ENCODE measurements at places on chromosomes 3 and 15. TPM values are rescaled to one million over a fixed set of nuclear protein-coding genes. Genes with fewer than 3 reads are reported as not detected.

DNA sequence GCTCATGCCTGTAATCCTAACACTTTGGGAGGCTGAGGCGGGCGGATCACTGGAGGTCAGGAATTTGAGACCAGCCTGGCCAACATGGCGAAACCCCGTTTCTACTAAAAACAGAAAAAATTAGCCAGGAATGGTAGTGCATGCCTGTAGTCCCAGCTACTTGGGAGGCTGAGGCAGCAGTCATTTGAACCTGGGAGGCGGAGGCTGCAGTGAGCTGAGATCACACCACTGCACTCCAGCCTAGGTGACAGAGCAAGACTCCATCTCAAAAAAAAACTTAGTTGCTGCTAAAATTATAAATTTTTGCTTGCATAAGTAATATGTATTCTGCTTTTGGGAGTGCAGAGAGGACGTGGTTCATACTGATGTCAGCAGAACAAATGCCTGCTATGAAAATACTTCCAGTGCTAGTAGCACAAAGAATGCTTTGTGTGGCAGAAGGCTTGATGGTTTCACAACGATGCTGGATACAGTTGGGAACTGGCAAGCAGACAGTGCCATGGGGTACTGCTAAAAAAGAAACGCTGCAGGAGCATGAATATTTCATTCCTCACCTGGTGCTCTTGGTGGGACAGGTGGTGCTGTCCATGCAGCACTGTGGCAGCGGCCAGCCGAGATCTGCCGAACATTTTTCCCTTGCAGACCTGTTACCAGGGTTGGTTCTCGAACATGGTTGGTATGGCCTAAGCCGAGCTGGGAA lies 31.1 kb downstream of the FBXL22 start:
- peak; percentile 64 for DNase-seq

- no peak for DNase-seq
Measured at GRCh38 chr3:112656043-112656442, 15.1 kb upstream of the CCDC80 start.

DNA sequence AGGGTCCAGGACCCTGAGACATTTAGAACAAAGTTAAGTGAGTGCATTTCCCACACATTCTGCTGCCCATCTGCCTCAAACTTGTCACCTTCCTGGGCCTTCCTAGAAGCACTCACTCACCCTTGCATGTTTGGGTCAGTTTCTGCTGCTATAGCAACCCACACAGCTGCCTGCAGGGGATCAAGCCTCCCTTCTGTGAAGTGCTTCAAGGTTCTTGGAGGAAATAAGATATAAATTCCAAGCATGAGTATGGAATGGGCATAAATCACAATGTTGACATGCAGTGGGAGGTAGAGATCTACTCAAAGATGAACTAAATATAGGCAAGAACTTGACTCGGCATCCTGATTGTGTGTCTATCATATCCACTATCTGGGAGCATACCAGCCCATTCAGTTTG lies 140.4 kb downstream of the SLC9A9 start:
- no peak for DNase-seq

GRCh38 chr3:32366638-32367397 lies 24.8 kb upstream of the CMTM7 start:
- DNase-seq: no peak

DNA sequence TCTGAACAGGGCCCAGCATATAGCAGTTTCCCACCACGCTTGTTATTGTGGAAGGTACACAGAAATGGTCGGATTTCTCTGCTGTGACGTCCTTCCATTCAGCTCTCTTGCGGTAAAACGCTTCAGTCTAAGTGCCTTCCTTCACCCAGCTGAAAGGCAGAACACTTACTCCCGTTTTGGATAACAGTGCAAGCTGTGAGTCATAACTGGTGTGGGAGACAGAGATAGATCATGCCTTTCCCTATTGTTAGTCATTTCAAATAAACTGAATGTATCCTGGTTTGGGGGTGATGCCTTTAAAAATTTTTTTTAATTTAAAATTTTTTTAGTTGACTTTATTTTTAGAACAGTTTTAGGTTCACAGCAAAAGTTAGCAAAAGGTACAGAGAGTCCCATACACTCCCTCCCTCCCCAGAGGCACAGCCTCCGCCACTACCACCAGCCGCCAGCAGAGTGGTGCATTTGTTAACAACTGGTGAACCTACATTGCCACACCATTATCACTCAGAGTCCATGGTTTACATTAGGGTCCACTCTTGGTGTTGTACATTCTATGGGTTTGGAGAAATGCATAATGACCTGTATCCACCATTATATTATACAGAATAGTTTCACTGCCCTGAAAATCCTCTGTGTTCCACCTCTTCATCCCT lies 94.9 kb upstream of the NSMCE3 start:
- no peak for DNase-seq

DNA sequence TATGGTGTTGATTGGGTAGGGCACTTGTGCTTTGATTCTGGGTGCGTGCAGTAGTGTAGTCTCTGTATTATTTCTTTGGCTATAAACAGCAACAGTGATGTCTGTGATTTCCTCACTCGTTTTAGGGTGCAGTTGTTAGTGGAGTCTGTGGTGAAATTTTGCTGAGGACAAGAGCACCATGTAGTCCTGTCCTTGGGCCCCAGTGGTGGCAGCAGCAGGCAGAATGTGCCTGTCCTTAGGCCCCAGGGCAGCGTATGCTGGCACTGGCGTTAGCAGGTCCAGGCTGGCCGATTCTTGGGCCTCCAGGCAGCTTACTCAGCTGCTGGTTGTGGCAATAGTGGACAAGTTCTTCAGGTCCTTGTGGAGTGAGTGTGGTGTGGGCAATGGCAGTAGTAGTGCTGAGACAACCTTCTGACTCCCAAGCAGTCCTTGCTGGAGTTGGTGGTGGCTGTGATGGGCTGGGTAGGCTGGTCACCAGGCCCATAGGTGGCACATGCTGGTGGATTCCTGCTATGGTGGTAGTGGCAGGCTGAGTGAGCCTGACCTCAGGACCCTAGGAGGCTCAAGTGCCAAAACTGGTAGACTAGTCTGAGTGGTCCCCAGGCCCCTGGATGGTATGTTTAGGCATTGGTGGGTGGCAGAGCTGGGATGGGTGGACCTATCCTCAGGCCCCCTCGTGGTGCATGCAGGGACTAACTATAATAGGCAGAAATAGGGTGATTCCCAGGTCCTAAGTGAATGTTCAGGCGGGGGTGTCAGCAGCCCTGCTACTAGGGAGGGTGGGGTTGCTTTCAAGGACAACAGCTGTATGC lies 56.3 kb downstream of the TNFAIP8L3 start:
- no peak for DNase-seq

GRCh38 chr15:66747886-66748707 lies 46.1 kb downstream of the SMAD6 start:
- no peak for DNase-seq

GRCh38 chr15:65945616-65946015 lies 76.3 kb downstream of the RAB11A start:
- DNase-seq: no peak

- DNase-seq: no peak
Measured at GRCh38 chr15:58999694-59000093, 12.2 kb downstream of the RNF111 start.

GRCh38 chr15:94040541-94041248 lies 190.7 kb upstream of the MCTP2 start:
- no peak for DNase-seq

GRCh38 chr3:36792342-36792741 lies 28.0 kb upstream of the DCLK3 start:
- DNase-seq: no peak

DNA sequence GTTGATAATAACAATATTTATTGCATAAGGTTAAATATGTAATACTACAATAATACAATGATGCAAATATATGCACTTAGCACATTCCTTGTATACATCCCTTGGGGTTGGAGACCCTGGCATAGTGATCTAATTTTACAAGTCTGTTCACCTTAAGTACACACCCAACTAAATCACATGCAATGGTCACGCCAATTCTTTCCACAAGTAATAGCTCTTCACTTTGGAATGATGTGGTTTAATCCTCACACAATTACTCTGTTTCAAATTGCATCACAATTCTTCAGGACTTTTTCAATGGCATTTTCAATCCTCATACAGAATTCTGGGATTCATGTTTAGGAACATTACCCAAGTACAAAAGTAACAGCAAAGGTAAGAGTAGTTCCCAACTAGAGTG lies 27.3 kb upstream of the SPRED1 start:
- no peak for DNase-seq

GRCh38 chr3:160554980-160555379 lies 10.4 kb downstream of the KPNA4 start:
- no peak for DNase-seq

- DNase-seq: no peak
Measured at GRCh38 chr3:15356176-15356575, 23.8 kb upstream of the SH3BP5 start.

DNA sequence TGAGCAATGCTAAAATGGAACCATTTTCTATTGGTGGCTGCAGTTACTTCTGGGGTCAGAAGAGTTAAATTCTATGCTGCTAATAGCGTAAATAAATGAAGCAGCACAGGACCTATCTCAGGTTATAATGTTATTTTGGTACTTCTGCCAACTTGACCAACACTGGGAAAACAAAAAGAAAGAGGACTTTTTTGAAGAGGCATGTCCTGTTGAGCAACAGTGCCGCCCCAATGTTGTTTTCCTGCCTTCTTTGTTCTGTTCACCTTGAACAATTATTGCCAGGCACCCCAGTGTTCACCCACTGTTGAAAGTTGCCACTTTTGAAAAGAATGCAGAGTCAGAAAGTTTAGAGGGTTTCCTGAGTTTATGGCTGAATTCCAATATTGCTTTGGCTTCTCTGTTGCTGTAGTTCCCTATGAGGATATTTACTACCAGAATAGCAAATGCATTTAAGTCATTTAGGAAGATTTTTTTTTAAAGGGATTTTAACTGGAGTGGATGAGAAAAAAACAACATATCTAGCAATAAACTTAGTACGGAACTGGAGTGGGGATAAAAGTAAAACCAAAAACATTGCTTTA lies 679.0 kb upstream of the DPPA4 start:
- no peak for DNase-seq

Gene ACP3
- total RNA-seq: not detected

Gene LMAN1L
- not detected for total RNA-seq

Gene ISL2
- total RNA-seq: not detected

Gene SLC28A2
- total RNA-seq: not detected
